ENCODE measurements at places on chromosomes 3 and 15. TPM values are rescaled to one million over a fixed set of nuclear protein-coding genes. Genes with fewer than 3 reads are reported as not detected.
A peak's percentile ranks its signal among the peaks of the same experiment; 100 is the strongest.

- DNase-seq, result no peak
Measured at GRCh38 chr3:101531473-101532086, 18.6 kb upstream of the SENP7 start.

GRCh38 chr3:177483182-177483967 is 286.1 kb upstream of the TBL1XR1 start:
- no peak for DNase-seq

The PLA2G4D gene
- total RNA-seq, result not detected

DNA sequence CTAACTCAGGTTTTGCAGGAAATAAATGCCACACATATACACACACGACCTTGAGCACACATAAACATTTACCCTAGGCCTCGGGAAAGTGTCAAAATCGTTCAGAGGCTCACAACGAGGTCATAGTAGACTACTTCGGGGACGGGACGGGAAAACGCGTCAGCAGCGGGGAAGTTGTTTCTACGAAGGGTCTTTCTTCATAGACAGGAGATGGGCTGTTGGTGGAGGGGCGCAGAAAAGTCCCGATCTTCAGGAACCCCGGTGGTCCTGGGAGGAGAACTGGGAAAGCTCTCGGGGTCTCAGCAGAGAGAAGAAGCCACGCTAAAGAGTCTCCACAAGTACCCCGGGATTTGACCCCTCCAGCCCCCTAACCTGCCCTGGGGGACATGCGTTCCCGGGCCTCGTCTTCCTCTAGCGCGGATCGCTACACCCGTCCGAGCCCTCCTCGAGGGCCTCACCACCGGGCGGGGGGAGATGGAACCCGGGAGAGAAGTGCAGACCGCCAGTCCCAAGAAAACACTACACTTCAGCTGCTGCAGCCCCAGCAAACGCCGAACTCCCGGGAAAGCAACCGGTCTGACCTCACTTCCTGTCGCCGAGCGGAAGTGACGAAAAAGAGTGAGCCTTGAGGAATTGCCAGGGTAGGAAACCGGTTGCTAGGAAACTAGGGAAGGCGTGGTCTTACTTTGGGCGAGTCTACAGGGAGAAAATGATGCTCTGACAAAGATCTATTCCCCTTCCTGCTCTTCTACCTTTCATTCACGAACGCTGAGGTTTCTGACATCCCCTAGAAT is at the start of gene PIK3R4:
TSS of gene PIK3R4 (minus strand) at position 584 of the 794 bp plus-strand sequence. CDS start 1,611 bp downstream, outside the sequence.
- peak; percentile 91 for DNase-seq

DNA sequence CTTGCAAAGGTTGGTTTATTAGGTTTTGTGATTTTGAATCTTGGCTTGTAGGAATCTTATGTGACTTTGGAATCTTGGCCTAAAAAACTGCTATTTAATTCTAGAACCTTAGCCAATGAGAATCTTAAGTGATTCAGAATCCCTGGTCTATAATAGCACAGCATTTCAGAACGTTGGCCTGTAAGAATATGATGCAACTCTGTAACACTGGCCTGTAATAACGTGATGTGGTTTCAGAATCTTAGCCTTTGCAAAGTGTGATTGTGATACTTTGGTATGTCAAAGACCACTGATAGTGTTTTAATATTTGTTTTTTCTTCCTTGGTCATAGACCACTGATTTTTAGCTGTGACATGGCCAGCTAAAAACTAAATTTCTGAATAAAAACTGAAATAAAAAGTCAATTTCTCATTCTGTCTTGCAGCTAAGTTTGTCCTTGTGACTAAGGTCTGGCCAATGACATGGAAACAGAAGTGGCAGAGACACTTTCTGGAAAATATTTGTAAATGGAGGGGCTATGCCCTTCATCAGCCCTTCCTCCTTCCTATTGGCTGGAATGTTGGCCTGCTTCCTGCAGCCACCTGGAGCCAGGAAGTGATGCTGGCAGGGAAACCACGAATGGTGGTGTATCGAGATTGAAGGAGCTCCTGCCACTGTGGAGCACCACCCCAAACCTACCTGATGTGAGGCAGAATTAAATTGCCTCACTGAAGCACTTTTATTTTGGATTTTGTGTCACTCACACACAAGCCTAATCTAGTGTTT is 42.3 kb upstream of the CORO2B start:
- peak; percentile 73 for DNase-seq

The CCR9 gene
- not detected for total RNA-seq

The EIF4E3 gene
- 3.5 TPM for total RNA-seq

DNA sequence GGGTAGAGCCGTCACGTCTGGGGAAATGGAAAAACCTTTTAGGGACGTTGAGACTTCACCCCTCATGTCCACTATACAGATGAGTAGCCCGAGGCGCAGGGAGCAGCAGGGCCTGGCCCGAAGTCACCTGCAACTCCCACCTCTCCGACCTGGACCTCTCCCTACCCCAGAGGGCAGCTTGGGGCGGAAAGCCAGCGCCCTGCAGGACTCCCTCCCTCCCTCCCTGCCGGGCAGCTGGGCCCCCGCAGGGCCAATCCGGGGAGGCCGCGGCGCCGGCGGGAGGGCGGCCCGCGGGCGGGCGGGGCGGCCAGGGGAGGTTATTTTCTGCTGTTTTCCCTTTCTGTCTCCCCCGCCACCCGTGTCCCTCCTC is 2.0 kb downstream of the WNT7A start:
- DNase-seq, result no peak

The SEMA4B gene
- total RNA-seq, result 15.9 TPM

The GOLGA6L9 gene
- 1.8 TPM for total RNA-seq

The DCP1A gene
- total RNA-seq, result 16.6 TPM

DNA sequence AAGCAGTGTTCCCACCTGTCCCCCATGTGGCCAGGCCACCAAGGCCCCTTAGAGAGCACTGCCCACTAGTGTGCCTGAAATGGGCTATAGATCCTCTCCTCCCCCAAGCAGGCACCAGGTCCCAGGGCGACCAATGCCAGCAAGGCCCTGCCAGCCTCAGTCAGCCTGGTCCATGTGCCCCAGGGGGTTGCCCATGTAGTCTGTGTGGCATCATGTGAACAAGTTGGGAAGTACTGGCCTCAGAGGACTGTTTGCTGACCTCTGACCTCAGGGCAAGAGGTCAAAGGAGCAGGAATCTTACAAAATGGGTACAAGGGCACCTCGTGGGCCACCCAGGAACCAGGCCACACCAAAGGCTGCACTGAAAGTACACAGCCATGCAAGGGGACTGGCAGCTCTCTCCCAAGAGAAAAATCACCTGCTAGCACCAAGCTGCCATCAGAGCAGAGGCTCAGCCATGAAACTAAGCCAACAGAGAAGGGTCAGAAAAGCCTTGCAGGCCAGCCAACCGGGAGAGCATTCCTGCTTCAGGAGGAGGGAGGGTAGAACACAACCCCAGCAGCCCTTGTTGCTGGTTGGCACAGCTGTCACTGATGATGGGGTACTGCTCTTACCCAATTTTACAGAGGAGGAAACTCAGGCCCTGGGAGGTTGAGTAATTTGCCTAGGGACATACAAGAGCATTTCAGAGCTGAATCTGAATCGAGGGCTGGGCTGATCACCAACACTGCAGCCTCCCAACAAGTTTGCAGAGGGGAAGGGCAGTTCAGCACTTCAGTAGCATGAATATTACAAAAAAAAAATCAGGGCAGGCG is 5.2 kb upstream of the FURIN start:
- peak; percentile 44 for DNase-seq

The SEMA3G gene
- under 0.01 TPM for total RNA-seq

The FSIP1 gene
- 3.6 TPM for total RNA-seq

The GPR27 gene
- not detected for total RNA-seq

The PLA2G4E gene
- not detected for total RNA-seq

GRCh38 chr15:84834969-84835368 is 17.8 kb downstream of the ALPK3 start:
- DNase-seq, result no peak

GRCh38 chr15:69762373-69763148 is 309.9 kb downstream of the RPLP1 start:
- no peak for DNase-seq

The CKMT1B gene
- not detected for total RNA-seq

DNA sequence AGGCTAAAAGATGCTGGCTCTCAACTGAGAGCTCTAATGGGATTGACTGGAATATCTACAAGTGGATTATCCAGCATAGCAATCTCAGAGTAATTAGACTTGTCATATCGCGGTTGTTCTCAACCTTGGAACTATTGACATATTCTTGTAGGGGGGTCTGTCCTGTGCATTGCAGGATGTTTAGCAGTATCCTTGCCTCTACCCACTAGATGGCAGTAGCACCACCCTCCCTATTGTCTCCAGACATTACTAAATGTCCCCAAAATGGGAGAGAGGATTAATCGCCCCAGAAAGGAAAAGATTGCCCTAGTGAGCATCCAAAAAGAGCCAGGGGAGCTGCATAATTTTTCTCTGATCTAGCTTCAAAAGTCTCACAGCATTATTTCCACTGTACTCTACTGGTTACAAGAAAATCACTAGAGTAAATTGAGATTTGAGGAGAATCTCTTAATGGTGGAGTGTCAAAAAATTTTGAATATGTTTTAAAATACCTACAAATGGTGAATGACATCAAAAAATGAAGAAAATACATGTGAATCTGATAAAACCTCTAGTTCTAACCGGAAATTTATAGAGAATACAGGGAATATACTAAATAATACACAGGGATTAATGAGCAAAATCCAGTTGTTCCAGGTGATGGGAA is 388.2 kb upstream of the AGTR1 start:
- no peak for DNase-seq

The IGDCC3 gene
- total RNA-seq, result not detected

DNA sequence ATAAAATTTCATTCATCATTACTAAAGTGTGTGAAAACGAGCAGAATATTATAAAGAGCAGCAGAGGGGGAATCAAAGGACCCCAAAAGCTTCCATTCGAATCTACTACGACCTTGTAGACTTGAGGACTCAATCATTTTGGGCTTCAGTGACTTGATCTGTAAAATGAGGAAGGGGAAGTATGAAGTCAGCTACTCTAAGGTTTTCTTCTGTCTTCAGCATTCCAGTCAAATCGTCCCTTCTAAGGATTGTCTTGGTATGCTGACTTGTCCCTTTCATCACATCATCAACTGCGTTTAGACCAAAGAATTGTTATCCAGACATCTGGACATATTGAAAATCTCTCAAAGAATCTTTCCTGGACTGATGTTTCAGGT is 44.8 kb downstream of the PLD1 start:
- DNase-seq, result no peak

The PHLDB2 gene
- 107 TPM for total RNA-seq

DNA sequence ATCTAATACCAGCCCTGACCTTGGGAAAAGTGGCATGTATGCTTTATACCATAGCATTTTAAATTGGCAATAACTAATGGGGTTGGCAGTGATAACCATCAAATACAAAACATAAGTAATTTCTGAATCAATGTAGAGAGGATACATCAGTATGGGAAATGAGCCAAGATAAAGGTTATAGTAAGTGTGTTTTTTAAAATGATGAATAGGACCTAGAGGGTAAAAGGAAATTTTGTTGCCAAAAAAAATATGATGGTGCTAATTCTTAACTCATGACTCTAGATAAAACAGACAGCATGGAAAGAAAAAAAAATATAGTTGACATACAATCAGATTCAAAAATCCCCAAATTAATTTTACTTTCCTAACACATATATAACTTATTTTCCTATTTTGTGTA is 75.4 kb upstream of the ROBO1 start:
- DNase-seq, result no peak

DNA sequence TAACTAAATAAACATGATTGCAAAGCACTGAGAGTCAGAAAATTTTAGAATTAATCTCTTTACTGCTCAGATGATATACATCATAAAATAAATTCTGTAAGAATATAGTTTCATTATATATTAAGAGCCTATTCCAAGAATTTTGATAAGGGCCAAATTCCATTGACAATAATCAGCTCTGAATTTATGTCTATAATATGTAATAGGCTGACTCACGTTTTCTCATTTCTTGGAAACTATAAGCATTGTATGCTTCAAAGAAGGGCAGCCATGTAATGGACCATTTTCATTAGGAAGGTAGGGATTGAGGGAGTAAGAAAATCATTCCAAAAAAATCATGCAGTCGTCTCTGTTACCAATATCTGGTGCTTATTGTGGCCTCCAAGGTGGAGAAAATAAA is 315.9 kb downstream of the ZIC4 start:
- no peak for DNase-seq

The PCSK6 gene
- 0.72 TPM for total RNA-seq

DNA sequence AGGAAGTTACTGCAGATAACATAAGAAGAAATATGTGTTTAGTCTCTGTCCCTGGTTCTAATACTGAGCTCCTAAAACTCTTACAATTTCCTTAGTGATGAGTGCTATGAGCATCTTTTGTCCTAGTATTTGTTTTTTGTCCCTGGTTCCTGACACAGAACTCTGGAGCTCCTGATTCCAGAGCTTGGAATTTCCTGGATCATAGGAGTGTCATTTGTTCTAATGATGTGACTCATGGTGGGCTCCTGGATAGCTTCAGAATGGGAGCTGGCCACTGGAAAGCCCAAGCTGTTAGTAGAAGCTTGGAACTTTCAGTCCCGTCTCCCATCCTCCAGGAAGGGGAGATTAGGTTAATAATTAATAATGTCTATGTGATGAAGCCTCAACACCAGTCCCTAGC is 98.2 kb downstream of the CNTN6 start:
- no peak for DNase-seq

- no peak for DNase-seq
Measured at GRCh38 chr3:65466300-65466988, 572.3 kb downstream of the MAGI1 start.

DNA sequence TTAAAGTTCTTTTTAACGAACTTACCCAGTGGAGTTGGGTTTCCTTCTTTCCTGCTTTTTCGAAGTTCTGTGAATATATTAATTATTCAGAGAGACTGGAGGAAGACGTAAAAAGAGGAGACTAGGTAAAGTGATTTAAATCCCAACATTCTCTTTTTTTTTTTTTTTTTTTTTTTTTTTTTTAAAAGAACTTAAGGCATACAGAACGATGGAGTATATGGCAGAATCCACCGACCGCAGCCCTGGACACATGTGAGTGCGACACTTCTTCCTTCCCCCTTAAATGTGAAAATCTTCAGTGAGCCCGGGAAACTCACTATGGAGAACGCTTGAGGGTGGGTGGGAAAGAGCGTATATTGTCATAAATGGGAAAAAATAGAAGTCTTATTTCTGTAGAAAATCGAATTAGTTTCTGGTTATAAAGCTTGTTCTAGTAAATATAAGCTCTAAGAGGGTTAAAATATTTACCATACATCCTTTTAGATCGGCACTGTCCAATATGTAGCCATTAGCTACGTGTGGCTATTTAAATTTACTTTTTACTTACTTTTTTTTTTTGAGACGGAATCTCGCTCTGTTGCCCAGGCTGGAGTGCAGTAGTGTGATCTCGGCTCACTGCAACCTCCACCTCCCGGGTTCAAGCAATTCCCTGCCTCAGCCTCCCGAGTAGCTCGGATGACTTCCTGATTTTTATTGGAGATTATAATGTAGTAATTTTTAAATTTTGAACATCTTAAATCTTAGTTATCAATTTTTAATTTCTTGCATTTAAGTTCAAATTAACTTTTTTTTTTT is 892 bp downstream of the NMD3 start:
- no peak for DNase-seq

DNA sequence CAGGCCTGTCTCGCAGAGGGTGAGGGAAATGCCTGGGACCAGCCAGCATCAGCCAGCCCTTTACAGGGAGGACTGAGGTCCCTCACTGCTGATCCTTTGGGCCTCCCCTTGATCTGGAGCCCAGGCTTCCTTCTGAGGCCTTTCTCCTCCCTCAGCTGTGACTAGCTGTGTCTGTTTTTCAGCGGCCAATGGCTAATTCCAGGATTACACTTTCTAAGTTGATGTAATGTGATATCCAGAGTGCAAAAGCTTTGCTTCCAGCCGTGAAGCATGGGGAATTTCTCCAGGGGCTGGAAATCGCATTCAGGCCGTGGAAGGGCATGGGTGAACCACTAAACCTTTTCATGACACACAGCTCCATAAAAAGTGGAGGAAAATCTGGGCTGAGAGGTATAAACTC is 157.6 kb downstream of the SHQ1 start:
- no peak for DNase-seq

The NPAP1 gene
- not detected for total RNA-seq
